Stimulated activated CD4-positive, alpha-beta T cell treated with anti-CD3 and anti-CD28 coated beads, Interleukin-2, amount 100 ng/mL, for 24 hours (primary cell): ENCODE measurements at places on chromosomes 1 and 21.

- DNase-seq: no peak
These were observed 8.3 kb downstream of the SHISA4 start for GRCh38 chr1:201896951-201897391.

GRCh38 chr21:26782331-26782730, 62.9 kb downstream of the ADAMTS1 start:
- no peak for DNase-seq

DNA sequence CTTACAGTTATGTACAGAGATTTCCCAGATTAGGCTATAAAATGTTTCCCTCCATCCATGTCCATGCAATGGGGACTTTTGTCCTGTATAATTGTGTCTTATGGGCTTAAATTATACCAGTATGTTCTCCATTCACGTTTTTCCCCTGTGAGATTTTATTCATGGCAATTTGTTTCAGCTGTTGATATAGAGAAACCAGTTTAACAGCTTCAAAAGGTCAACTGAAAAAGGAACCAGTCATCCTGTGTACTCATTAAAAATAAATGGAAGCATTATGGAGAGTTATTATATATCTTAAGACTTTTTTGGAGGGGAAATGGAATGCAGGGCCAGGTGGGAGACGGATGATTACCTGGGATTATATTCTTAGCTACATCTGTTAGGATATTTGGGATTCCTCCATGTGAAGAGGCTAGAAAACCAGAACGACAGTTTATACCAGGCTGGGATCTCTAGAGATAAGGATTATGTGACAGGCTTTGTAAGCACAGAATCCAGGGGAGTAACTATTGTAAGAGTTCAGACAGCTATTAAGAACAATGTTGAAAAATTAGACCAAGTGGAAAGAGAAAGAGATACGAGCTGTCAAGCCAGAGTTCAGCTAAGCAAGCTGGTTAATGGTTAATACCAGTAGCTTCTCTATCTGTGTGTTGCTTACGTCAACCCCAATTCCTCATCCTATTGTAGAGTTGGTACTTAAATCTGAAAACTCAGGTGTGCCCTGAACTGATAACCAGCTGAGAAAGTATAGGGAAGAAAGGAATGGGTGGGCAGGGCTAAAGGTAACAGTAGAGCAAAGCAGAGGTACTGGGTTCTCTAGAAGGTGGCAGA, 12.4 kb upstream of the ZNF697 start:
- DNase-seq: no peak

DNA sequence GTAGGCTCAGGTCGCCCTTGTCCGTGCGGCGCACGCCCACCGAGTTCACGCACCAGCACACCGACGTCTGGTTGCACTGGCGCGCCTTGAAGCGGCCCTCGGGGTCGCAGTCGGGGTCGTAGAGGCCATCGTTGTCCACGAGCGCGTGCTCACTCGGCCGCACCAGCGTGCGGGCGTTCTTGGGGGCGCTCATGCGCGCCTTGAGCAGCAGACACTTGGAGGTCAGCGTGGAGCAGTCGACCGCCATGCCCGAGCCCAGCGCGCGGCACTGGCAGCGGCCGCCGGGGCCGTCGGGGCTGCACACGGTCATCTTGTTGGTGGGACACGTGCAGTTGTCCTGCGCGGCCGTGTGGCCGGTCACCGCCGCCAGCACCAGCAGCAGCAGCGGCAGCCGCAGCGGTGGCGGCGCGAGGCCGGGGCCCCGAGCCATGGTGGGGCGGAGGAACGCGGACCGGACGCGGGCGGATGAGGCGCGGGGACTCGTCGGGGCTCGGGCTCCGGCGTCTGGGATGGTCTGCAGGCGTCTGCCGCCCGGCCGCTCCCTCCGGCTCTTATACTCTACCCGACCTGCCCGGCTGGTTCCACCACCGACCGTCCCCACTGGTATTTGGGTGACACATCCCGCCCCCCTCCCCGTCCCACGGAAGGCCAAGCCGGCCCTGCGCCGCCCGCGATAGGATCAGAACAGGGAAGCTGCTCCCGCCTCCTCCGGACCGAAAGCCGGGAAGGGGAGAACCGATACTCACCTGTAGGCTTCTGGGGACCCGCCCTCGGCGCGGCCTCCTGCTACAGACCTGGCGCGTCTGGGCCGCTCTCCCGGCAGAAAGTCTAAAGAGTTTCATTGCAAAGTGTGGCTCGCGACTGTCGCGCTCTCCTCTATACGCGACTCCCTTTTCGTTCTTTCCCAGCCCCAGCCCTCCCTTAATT, at the start of gene TACSTD2:
TACSTD2 (minus strand) TSS at position 526 of the 927 bp plus-strand sequence; CDS start at position 430, 96 bp downstream.
- peak; percentile 18 for DNase-seq

DNA sequence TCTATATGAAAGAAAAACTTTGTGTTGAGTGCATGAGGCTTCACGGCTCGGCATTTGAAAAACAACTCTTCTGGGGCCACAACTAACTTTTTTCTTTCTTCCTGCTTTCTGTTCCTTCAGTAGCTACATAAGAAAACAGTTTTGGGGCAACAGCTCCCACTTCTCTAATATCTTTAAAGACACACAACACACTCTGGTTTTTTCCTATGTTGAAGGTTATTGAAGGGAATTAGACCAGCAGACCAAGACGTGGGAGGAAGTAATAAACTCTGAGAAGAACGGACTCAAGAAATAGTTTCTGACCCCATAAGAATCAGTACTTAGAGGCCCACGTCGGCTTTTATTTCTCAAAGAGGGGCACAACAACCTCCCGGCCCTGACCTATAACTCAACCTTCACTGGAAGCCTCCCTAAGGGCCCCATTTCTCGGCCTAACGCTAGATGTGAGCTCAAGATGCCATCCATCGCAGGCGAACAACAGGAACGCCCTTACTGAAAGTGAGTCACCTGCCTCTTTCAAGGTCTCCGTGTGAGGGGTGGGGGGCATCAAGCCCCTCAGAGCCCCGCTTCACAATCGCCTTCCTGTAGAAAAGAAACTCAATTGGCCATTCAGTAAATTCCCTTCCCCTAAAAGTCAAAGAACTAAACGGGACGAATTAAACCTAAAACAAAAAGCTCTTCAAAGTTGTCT, 844 bp downstream of the ZMYM6 start:
- DNase-seq: peak; percentile 55

GRCh38 chr21:37060296-37060695, 12.6 kb downstream of the PIGP start:
- no peak for DNase-seq

GRCh38 chr1:21541329-21541728, 32.1 kb downstream of the ALPL start:
- no peak for DNase-seq

GRCh38 chr21:38948377-38949069, 142.8 kb downstream of the ETS2 start:
- DNase-seq: no peak

GRCh38 chr21:26138615-26139257, 31.8 kb downstream of the APP start:
- no peak for DNase-seq

DNA sequence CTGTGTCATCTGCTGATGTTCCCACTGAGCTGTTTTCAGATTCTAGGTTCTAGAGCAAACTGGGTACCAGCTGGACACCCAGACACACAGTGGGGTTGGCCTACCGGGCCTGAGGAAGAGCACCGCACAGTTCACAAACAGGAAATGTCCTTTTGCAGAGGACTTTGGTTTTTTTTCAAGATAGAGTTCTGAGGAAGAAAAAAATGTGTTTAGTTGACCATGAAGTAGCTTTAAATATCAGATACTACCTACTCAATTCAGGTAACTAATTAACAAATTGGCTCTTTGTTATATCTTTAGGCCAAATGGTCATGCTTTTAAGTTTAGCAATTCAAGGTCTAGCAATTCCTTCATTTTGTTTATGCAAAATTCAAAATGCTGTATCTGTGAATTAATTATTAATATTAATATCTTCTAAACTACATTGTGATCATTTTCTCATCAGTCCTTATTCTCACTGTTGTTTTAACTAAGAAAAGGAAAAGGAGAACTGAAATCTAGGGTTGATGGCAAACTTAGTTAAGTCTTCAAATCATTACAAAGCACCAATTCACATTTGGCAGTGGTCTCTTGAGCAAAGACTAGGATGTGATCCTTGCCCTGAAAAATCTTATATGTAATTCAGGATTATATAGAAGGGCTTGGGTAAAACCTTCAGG, 17.2 kb upstream of the NCF2 start:
- no peak for DNase-seq

- DNase-seq: no peak
These were observed 2.0 kb downstream of the KYAT3 start for GRCh38 chr1:88990426-88990825.

GRCh38 chr1:30450818-30451233, 272.6 kb downstream of the MATN1 start:
- no peak for DNase-seq

GRCh38 chr1:89087241-89087640, 22.2 kb upstream of the GBP1 start:
- no peak for DNase-seq

GRCh38 chr1:178689769-178690168, 35.3 kb upstream of the RALGPS2 start:
- no peak for DNase-seq

DNA sequence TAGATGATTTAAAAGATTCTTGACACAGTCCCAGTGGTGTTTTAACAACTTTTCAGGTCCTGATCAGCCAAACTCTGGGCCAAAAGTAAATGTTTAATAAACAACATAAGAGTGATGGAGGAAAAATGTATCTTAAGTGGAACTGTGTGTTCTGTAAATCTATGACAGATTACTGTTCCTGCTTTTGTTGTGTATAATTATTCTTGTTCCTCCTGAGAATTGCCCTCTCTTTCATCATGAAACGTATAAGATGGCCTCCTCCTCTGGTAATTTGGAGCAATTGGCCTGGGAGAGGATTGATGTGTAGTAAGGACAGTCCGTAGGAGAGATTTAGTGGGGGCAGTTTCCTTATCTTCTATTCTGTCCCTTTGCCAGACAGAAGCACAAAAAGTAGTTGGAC, 34.5 kb downstream of the GALNT2 start:
- DNase-seq: no peak

DNA sequence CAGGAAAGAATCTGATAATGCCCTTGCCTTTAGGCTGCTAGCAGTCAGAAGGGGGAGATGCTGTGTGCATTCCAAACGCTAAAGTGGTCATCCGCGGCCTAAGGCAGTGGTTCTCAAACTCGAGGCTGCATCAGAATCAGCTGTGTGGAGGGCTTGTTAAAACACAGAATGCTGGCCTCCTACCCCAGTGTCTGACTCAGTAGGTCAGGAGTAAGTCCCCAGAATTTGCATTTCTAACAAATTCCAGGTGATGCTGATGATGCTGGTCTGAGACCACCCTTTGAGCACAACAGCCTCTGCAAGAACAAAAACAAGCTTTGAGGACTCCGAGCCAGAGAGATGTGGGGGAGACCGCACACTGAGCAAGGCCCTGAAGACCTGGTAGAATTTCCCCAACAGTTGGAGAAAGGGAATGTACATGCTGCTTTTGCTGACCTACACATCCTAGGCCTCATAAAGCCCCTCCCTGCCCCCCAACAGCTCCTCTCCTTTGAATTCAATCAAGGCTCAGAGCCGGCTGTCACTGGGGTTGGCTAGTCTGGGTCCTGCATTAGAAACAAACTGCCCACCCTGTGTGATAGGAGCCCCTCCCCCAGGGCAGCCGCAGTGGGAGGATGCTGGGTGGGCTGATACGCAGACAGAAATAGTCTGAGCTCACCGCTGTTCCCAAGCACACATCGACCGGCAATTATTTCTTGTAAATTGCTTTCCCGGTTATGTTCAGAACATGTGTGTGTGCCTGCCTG, 27.1 kb downstream of the SHISAL2A start:
- no peak for DNase-seq

DNA sequence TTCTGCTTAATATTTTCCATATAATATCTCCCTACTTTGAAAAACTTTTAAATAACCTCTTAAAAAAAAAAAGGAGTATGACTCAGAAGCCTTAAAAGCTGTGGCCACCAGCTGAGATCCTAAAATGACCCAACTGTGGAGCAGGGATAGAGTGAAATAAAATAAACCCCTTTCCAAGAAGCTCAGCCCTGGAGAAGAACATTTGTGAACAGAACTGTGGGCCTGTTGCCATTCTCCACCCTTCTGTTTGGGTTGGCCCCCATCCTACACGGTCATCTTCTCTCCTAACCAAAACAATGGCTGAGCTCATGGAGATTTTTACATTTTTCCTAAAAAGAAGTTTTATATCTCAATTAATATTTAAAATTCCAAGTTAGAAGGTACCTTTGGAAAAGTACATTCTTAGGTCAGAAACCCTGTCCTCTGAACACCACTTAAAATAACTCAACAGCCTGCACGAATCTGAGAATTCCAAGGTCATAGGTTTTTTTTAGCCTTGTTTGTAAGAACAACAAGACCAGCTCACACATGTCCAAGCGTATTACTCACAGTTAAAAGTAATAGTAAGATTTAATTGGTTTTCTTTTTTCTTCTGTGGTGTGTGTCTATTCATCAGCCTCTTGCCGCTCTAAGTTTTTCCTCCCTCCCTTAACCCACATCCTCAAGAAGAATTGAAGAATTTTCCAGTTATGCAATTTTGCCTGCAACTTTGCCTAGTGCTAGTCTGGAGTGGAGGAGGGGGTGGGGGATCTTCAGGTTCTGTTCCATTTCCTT, 107.7 kb upstream of the ERRFI1 start:
- no peak for DNase-seq

DNA sequence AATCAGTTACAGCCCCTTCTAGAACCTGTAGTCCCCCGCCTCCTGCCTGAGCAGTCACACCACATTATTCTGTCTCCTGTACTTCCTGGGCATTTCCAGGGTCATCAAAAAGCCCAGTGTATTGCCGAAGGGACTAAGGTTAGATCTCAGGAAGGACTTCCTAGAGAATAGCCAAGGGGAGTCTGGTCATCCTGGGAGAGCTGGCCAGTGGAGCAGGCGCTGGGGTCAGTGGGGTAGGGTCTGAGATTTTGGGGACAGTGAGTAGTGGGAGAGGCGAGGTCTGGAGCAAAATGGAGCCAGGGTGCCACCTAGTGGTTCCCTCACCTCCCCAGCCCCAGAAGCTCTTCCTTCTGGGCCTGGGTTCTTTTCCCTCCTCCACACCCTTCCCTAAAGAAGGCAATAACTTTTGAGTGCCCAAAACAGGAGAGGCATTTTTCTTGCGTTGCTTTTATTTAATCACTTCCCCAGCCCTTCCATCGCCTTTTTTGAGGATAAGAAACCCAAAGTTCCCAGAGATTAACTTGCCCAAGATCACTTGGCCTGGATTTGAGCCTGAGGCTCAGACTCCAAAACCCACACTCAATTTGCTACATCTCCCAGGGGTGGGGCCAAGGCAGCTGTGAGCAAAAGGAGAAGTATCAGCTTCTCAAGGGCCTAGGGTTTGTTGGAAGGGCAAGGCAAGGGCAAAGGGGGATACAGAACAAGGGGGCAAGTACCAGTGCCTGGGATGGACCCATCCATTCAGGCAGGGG, 7.3 kb upstream of the PMVK start:
- peak; percentile 56 for DNase-seq

- no peak for DNase-seq
These were observed 454.4 kb upstream of the ADGRL4 start for GRCh38 chr1:79460773-79461436.
